ENCODE measurements at places on chromosomes 1 and 21.

- DNase-seq, result peak; percentile 26
Measured at GRCh38 chr1:205313563-205314308, 7.8 kb downstream of the NUAK2 start.

DNA sequence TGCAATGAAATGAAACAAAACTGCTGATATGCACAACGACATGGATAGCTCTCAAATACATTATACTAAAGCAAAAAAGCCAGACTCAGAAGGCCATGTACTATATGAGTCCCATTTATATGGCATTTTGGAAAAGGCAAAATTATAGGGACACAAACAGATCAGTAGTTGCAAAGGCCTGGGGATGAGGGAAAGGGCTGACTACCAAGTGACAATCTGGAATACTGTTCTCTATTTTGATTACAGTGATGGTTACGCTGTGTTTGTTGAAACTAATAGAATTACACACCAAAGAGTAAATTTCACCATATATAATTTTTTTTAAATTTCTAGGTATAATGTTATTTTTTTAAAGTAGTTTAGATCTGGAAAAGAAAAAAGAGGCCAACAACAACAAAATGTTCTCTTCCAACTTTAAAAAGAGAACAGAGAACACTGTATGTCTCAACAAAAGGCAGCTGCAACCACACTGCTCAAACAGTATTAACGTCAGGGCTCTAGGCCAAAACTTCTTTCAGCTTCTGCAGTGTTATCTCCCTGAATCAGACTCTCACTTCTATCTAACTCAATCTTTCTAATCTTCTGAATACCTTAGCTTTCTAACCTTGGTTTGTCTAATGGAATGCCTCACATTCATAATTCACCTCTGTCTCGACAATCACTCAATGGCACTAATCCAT, 75.8 kb downstream of the FOXJ3 start:
- DNase-seq, result peak; percentile 37

DNA sequence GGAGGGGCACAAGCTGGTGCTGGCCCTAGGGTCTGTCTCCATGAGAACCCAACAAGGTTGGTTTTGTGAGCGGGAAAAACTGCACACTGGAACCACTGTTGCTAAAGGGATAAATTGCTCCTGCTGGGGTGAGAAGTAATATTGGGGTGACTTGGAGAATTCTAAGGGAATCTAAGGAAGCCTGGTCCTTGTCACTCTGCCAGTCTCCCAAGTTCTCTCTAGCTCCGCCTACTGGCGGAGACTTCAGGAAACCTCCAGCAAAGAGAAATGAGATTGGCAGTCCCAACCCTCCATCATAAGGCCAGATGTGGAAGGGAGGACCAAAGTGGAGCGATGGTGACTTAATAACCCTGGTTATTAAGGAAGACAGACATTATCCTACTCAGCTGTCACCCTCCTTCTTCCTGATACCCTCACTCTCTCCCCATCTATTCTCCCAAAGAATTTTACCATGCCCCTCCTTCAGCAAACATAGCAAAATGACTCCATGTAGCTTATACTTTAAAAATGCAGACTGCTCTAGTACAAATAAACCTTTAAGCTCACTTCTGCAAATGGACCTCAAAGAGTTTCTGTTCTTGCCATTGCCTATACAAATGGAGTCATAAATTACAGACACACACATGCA, 2.7 kb downstream of the LCE1F start:
- DNase-seq, result peak; percentile 42

- DNase-seq, result no peak
Measured at GRCh38 chr21:41730367-41730765, 36.5 kb downstream of the RIPK4 start.

DNA sequence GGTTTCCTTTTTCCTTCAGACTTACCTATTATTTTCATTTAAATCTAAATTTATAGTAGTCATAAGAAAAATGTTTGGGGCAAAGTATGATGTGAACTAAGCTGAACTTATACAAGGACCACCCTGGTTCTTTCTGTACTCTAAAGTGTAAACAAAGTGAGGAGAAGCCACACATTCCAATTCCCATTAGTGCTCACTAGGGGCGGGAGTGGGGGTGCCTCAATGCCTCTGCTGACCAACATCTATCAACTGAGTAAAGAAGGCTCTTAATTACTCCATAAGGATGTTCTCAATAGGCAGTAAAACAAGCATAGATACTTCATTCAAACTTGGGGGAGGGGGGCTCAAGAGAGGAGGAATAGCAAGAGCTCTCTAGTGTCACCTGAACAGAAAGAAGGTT, 151.7 kb downstream of the CDC42BPA start:
- DNase-seq, result no peak

- no peak for DNase-seq
Measured at GRCh38 chr1:243471026-243471685, 215.3 kb downstream of the SDCCAG8 start.

- peak; percentile 3 for DNase-seq
Measured at GRCh38 chr1:79549201-79549600, 542.7 kb upstream of the ADGRL4 start.

DNA sequence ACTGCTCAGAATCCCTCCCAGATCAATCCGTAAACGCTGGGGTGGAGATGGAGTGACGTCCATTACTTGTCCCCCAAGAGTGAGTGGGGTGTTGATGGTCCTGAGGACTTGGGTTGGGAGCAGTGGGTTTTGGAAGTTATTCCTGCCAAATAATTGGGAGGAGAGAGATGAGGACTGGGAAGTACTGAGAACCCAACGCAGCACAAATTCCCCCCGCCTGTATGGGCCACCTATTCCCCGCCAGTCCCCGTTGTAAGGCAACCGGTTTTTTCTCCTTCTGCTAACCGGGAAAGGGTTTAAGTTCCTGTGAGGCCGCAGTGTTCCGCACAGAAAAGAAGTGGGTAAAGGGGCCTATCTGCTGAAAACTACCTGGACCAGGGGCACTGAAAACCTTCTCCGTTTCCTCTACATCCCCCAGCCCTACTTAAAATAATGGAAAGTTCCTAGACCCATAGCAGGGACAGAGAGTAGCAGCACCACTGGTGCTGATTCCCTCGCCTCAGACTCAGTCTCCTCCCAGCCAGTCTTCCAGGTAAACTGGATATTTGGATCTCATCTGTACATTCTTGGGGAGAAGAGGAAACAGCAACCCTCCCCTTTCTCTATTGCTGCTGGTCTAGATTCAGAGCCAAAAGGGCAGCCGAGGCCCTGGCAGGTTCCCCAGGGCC, 738 bp downstream of the LURAP1 start:
- no peak for DNase-seq

DNA sequence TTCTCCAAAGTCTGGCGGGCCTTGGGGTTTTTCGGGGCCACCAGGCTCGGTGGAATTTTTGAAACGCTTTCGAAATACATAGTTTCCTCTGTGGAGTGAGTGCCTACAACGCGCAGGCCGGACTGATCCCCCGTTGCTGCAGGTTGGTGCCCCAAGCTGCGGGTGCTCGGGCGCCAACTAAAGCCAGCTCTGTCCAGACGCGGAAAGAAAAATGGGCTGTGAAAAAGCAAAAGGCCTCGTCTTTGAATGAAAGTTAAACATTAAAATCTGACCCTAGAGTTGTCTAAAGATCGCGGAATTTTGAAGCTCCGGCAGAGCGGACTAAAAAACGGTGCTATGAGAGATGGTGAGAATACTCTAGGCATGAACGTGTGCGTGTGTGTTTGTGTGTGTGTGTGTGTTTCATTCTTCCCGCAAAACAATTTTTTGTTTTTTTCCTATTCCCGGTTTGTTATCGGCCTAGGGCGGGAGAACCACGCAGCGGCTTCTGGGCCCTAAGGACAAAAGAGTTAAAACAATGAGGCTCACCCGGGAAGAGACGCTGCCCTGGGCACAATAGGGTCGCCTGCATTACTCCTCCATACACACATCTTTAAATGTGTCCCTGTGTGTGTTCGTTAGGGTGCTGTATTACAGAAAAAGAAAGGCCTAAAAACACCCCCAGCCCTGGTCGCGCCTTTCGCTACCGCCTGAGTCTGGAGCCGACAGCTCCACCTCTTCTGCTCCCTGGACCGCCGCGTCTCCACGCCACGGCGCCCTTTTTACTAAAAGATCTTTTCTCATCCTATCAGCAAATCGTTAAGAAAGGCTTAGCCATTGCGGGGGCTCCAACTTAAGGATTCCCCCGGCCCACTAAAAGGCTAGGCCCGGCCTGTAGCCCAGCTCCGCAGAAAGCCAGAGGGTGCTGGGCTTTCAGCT, 3.2 kb downstream of the TBX15 start:
- no peak for DNase-seq

DNA sequence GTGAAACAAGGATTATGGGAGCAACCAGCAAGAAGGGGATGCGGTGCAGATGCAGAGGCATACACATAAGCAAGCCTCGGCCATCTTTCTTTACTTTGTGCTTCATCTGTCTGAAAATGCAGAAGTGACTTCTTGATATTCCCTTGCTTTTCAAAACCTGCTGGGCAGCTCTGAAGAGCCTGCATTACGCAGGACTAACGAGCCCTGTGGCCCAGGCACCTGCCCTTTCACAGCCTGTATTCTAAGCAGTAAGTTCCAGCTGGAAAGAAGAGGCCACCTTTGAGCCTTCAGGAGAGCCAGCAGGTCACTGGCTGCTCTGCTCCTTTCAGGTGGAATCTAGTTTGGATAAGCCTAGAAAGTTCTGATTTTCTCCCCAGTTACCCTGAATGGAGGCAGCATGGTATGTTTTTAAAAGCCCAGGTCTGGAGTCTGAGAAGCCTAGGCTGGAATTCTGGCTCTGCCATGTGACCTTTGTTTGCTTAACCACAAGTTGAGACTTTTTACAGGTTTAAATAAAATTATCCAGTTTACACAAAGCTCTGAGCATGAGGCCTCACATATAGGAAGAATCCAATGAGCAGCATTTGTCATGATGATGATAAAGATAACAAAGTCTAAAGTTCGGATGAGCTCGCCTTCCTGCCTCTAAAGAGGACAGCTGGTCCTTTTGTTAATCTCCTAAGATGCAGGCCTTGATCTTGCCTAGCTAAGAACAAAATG, 122.9 kb downstream of the UBR4 start:
- no peak for DNase-seq

DNA sequence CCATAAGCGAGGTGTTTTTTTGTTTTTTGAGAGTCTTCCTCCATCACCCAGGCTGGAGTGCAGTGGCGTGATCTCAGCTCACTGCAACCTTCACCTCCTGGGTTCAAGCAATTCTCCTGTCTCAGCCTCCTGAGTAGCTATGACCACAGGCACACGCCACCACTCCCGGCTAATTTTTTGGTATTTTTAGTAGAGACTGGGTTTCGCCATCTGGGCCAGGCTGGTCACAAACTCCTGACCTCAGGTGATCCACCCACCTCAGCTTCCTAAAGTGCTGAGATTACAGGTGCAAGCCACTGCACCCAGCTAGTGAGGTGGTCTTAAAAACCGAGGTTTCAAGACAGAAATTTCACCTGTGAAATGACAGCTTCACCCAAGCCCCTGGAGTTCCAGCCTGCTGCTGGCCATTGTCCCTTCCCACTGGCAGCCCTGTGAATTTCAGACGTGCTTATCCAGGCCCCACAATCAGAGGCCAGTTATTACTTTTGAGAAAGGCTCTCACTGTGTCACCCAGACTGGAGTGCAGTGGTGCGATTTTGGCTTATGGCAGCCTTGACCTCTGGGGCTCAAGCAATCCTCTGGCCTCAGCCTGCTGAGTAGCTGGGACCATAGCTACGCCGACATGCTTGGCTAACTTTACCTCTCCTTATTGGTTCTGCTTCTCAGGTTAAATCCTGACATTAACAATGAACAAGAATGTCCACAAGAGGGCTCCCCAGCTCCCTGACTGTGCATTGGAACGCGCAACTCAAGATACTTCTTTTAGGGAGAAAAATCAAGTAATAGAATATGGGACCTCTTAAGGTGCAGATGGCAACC, 19.4 kb downstream of the ENO1 start:
- peak; percentile 80 for DNase-seq

DNA sequence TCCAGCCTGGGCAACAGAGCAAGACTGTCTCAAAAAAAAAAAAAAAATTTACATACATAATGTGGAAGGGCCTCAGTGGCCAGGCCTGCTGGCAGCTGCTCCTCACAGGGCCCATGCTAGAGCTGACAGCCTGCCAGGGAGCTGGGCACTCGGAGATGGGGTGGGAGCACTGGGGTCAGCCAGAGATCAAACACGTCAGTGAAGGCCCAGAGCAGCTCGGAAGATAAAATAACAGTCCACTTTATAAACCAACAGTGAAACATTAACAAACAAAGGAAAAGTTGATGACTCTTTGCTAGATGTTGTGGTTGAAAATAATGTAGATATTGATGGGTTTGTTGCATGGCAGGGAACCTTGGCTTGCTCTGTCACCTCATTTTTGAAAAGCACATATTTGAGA, 42.7 kb downstream of the ATP5PF start:
- DNase-seq, result no peak

- DNase-seq, result peak; percentile 14
Measured at GRCh38 chr1:234969581-234970400, 158.8 kb downstream of the TOMM20 start.

GRCh38 chr1:62621907-62622306, 24.6 kb downstream of the ANGPTL3 start:
- DNase-seq, result peak; percentile 70

DNA sequence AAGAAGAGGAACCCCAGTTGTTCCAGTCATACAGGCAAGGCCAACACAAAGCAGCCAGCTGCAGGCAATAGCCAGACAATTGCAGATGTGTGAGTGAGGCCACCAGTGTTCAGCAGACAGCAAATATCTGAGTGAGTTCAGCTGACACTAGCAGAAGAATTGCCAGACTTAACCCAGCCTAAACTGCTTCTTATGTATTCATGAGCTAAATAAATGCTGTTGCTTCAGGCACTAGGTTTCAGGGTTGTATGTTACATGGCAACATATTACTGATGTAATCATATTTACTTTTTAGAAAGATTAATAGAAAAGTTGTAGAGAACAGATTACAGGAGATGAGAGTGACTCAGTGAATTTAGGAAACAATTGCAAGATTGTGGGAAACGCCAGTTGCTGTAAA, 129.8 kb upstream of the CHODL start:
- DNase-seq, result no peak

DNA sequence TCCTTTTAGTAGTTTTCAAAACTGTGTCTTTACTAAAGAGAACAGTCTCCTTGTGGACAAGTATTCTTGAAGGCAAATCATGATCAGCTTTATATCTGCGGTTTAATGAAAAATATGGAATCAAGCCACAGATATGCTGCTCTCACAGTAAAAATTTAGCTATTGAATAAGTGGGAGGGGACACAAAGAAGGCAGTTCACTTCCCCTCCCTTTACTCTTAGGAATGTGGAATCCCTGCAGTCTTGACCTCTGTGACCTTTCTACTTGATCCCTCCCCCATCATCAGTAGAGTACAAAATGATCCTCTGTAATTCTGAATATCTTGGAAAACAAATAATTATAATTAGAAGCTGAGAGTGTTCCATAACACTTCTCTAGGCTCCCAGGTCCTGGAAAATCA, 136.7 kb upstream of the HOOK1 start:
- peak; percentile 17 for DNase-seq

GRCh38 chr1:2360588-2361364, 30.6 kb downstream of the MORN1 start:
- no peak for DNase-seq

DNA sequence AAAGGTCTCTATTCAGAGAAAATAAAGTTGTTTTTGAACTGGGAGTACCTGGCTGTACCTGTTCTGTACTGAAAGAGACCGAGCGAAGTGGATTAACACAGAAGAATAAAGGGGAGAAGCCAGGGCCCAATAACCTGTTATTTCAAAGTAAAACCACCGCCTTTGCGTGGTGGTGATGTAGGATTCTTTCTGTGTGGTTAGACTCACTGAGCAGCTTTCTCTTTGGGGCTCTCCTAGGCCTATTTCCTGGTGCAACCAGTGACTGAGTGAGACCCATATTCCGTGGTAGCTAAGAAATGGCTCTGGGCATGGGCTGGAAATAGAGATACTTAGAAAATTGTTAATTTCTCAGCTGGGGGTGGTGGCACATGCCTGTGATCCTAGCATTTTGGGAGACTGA, 99.9 kb downstream of the XCL2 start:
- no peak for DNase-seq

- no peak for DNase-seq
Measured at GRCh38 chr1:198664068-198664788, 25.4 kb downstream of the PTPRC start.
